Cerebellum (tissue), 4 donors: ENCODE measurements at places on chromosomes 3 and 15. TPM values are rescaled to one million over a fixed set of nuclear protein-coding genes. Genes with fewer than 3 reads are reported as not detected.

NR2E3 gene
- 0.54 TPM for total RNA-seq

C3orf80 gene
- total RNA-seq, result 2.0 TPM

CD96 gene
- 0.36 TPM for total RNA-seq

SLC12A1 gene
- 4.0 TPM for total RNA-seq

CNTN3 gene
- total RNA-seq, result 16.2 TPM

TMEM212 gene
- not detected for total RNA-seq

SSUH2 gene
- 0.91 TPM for total RNA-seq

DNASE1L3 gene
- total RNA-seq, result 0.54 TPM

LCMT2 gene
- total RNA-seq, result 12.0 TPM

SEMA6D gene
- total RNA-seq, result 102 TPM

CCDC80 gene
- total RNA-seq, result 12.8 TPM

SIN3A gene
- total RNA-seq, result 46.0 TPM

ZNF774 gene
- total RNA-seq, result 6.1 TPM

LMLN gene
- total RNA-seq, result 15.3 TPM

SNTN gene
- not detected for total RNA-seq

GDPGP1 gene
- 10.4 TPM for total RNA-seq

PYGO1 gene
- 55.6 TPM for total RNA-seq
